CD4-positive, alpha-beta T cell treated with Interleukin-15 for 4 hours (primary cell): ENCODE measurements at places on chromosomes 1 and 21.

- no peak for DNase-seq
Measured at GRCh38 chr1:184759651-184760050, 5.0 kb upstream of the EDEM3 start.

DNA sequence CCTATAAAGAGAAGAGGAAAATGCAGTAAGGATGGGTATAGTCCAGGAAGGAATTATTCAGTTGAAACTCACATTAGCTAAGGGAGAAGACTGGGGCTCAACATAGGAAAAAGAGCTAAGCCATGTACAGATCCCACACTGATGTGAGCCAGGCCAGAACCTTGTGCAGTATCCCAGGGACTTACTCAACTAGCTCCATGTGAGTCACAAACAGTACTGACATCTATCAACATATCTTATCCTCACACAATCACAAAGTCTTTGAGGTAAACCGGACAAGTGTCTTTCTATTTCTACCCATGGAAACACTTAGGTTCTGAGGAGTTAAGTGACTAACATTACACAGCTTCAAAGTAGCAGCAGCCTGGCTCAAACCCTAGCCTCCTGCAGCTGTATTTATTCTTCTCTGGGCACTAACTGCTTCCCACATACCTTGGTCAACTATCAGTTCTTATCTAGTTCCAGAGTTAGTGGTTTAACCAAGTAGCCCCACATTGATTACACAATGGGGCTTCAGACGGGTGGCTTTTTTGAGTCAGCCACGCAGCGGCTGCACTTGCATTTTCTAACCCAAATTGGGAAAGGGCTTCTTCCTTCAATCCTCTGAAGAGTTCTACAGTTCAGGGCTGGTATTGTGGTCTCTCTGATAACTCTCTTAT lies 9.5 kb downstream of the CD5L start:
- no peak for DNase-seq

DNA sequence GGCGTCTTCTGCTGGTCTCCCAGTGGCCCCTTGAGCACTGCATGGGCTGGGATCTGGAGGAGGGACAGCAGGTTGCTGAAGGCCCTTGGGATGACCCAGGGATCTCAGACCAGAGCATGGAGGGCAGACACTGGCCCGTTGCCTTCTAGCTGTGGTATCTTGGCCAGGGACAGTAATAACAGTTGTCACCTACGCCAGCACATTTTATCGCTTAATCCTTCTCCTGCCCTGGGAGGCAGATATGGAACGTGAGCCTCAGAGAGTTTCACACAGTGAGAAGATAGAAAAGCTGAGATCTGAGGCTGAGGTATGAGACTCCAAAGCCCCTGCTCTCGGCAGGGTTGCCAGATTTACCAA lies 40.1 kb upstream of the RD3 start:
- no peak for DNase-seq

GRCh38 chr1:59819566-59820438 lies 5.1 kb downstream of the HOOK1 start:
- no peak for DNase-seq

GRCh38 chr1:233544304-233544703 lies 69.6 kb upstream of the KCNK1 start:
- DNase-seq = no peak
